ENCODE measurements at places on chromosomes 2 and 18.

- DNase-seq = no peak
These were observed 4.9 kb upstream of the TMEM200C start for GRCh38 chr18:5900262-5900661.

DNA sequence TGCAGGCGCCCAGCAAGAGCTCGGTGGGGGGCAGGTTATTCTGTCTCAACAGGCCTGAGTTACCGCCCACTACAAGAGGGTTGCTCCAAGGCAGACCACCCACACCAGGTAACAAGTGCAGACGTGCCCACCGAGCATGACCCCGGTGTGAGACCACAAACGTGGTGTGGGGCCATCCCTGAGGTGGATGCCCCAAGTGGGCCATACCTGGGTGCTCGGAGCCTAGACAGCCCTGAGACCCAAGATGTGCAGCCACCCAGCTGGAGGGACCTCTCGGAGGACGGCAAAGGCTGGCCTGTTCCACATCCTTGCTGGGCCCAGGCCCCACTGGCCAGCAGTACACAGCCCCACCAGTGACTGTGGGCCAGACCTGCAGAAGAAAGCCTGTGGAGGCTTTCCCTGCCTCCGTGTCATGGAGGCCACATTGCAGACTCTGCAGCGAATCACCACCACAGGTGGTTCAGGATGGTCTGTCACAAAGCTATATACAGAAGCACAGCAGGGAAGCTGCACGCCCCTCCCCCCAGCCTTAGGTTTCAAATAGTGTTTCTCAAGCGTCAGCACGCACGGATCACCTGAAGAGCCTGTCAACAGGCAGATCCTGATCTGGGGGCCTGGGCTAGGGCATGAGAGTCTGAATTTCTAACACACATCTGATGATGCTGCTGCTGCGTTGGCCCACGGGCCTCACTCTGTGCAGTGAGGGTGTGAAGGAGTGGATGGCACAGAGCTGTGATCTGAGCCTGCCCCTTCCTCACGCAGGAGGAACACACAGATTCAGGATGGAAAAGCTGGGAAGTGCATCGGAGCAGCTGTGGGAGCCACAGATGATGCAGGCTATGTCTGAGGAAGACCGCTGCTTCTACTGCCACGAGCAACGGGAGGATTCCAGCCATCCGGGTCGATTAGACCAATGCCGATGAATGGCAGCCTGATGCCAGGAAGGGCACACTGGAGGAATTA lies 96.8 kb downstream of the UXS1 start:
- no peak for DNase-seq

- no peak for DNase-seq
These were observed 907.0 kb downstream of the CPS1 start for GRCh38 chr2:211463397-211463796.

- DNase-seq = no peak
These were observed 183.9 kb downstream of the NCK2 start for GRCh38 chr2:105928563-105928962.

- DNase-seq = no peak
These were observed 233.3 kb downstream of the FHOD3 start for GRCh38 chr18:36530676-36531405.

- no peak for DNase-seq
These were observed 361.5 kb downstream of the GALNT13 start for GRCh38 chr2:154233231-154233630.

DNA sequence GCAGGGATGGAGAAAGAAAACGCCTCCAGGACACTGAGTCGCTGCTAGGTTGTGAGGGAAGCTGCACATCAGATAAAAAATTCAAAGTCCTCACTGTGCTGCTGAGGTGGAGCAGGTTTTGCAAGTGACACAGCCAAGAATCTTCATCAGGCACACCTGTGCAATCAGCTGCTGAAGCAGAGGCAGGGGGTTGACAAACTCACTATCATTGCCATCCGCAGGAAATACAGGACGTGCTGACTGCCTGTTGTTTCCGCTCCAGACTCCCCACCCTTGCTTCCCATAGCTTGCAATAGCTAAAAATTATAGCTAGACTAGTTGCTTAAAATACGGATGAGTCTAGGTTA lies 147.8 kb upstream of the FHL2 start:
- DNase-seq = no peak

DNA sequence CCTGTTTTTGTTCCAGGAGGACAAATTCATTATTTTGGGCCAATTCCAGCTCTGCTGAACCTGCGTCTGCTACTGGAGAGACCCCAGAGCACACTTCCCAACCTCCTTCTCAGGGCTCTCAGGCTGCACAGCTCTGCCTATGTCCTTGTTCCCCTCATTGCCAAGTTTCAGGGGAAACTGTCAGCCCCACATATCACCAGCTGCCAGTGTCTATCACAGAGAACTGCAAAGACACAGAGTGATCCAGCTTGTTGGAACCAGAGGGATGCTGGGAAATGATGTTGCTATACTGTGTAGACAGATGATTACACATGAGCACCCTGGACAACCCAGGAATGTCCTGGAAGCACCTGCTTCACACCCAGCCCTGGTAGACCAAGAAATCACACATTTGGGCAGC lies 67.4 kb upstream of the TMEM247 start:
- DNase-seq = no peak

DNA sequence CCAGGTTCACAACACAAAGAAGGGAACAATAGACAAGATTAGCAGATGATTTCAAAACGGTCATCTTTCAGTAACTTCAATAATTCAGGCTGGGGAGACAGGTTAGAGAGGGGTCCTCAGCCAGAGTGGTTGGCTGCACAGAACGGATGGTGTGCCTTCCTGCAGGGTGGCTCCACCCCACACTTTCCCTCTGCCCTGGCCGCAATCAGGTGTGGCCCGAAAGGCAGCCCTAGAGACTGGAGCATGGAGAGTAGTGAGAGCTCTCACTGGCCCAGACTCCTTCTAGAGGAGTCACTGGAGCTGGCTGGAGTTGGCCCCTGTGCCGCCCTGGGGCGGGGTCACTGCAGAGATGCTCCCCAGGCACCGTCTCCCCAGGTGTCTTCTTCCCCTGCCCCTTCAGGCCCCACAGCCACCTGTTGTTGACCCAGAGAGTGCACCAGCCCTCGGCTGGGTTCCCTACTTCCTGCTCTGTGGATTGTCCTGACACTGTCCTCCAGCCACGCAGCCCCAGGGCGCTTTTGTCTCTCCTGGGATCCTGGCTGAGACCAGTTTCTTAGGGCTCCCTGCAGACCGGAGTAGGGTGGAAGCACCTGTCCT lies 126.8 kb downstream of the PXDN start:
- no peak for DNase-seq

GRCh38 chr2:16123421-16123820 lies 183.1 kb downstream of the MYCN start:
- no peak for DNase-seq

DNA sequence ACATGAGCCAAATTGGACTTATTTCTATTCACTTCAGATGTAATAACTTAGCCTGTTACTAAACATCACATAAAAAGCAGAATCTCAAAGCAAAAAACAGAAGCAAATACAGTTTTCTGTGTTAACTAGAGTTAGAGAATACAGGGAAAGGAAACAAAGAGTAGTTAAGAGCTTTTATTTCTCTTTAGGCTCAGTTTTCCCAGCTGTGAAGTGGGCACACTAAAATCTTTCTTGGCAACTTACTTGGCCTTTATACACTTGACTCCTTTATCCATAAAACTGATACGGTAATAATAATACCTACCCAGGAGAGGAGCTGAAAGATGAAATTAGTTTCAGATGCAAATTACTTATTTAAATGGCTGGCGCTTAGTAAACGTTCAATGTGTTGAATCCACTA lies 132.8 kb upstream of the SPATS2L start:
- DNase-seq = no peak

GRCh38 chr2:147006736-147007141 lies 838.1 kb upstream of the ACVR2A start:
- no peak for DNase-seq

DNA sequence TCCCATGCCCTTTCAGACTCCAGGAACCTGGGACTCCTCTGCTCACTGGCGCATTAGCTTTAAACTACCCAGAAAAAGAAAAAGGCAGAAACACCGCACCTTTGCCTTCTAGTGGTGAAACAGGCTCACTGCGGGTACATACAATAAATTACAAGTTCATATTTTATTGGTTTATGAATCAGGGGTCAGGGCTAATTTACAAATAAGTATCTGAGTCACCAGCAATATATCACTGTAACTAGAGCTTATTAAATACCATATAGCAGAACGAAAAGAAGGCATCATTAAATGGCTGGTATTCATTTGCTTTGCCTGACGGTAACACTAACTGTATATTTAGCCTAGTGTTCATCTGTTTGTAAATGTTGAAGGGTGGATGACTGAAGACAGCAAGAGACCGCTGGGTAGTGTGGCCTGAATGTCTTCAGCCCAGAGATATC lies 26.9 kb upstream of the DTNB start:
- no peak for DNase-seq

GRCh38 chr18:74654638-74655037 lies 57.0 kb downstream of the ZNF407 start:
- DNase-seq = no peak

GRCh38 chr2:230346921-230347533 lies 20.0 kb downstream of the SP140L start:
- DNase-seq = no peak

DNA sequence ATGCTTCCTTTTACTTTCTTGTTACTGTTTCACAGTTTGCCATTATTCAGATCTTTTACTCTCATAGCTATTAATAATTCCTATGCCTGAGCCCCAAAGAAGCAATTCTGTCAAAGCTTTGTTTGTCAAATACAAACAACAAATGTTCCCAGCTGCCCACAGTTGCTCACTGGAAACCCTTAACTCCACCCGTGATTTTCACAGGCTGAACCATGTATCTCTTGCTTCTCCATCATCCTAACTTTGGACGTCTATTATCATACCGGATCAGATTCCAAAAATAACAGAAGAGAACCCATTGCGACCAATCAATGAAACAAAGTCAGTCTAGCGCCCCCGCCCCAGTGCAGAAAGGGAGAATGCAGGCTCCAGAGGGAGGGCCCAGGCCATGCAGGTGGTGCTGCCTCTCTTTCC lies 24.2 kb downstream of the COLEC12 start:
- DNase-seq = no peak

- DNase-seq = no peak
These were observed 4.1 kb upstream of the TMEM18 start for GRCh38 chr2:681312-681711.

DNA sequence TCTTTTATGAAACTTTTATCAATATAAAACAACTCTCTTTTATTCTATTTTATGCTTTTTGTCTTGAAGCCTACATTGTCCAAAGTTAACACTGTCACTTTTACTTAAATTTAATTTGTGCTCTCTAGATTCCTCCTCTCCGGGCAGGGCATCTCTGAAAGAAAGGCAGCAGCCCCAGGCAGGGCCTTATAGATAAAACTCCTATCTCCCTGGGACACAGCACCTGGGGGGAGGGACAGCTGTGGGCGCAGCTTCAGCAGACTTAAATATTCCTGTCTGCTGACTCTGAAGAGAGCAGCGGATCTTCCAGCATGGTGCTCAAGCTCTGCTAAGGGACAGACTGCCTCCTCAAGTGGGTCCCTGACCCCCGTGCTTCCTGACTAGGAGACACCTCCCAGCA lies 447.7 kb upstream of the FANCL start:
- DNase-seq = no peak

GRCh38 chr2:30209227-30209626 lies 22.1 kb upstream of the LBH start:
- no peak for DNase-seq

GRCh38 chr2:221571025-221571550 lies 1.0 kb downstream of the EPHA4 start:
- no peak for DNase-seq

- DNase-seq = no peak
These were observed 190.7 kb upstream of the SPHKAP start for GRCh38 chr2:228372212-228372611.

GRCh38 chr2:25276569-25277465 lies 64.9 kb downstream of the DNMT3A start:
- DNase-seq = peak; percentile 58

Measured in stimulated activated CD8-positive, alpha-beta memory T cell treated with anti-CD3 and anti-CD28 coated beads, Interleukin-2, amount 100 ng/mL, for 1 hour (primary cell).